CD4-positive, alpha-beta T cell treated with Interleukin-4 for 4 hours (primary cell): ENCODE measurements at places on chromosomes 16 and 17.

GRCh38 chr17:1154704-1155103 is 25.1 kb downstream of the ABR start:
- no peak for DNase-seq

GRCh38 chr17:13016881-13017654 is 759 bp downstream of the ELAC2 start:
- DNase-seq, result no peak

- DNase-seq, result peak; percentile 30
These were observed 64.2 kb downstream of the SPECC1 start for GRCh38 chr17:20073055-20073979.

- no peak for DNase-seq
These were observed 5.8 kb downstream of the PIPOX start for GRCh38 chr17:29048440-29049368.

DNA sequence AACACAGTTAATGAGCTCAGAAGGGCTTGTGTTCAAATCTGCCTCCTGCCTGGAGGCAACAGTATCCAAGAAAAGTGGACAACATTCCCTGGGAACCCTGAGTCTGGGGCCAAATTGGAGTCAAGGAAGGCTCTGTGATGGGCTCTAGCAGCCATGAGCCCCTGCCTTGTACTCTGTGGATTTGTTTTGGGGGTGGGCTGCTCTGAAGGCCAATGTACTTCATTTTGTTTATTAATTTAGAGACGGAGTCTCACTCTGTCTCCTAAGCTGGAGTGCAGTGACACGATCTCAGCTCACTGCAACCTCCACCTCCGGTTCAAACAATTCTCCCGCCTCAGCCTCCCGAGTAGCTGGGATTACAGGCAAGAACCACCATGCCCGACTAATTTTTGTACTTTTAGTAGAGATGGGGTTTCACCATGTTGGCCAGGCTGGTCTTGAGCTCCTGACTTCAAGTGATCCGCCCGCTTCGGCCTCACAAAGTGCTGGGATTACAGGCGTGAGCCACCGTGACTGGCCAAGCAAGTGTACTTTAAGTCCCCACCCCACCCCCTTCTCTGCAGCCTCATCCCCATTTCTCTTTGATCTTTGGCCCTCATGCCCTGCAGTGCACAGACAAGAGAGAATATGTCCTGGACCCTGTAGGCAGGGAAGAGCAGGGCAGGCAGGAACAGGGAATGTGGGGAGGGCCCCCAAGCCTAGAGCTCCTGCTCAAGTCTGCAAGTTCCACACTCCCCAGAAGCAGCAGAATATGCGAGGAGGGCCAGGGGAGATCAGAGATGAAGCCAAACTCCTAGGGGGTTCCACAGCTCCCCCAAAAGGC is 2.7 kb upstream of the GIP start:
- no peak for DNase-seq

GRCh38 chr17:8696426-8696825 is 48.2 kb downstream of the CCDC42 start:
- DNase-seq, result no peak

- no peak for DNase-seq
These were observed 9.4 kb downstream of the THRA start for GRCh38 chr17:40072040-40072734.

GRCh38 chr16:50573947-50574744 is 25.9 kb downstream of the NKD1 start:
- DNase-seq, result no peak

- DNase-seq, result no peak
These were observed 20.8 kb downstream of the ACTG1 start for GRCh38 chr17:81491761-81492160.

DNA sequence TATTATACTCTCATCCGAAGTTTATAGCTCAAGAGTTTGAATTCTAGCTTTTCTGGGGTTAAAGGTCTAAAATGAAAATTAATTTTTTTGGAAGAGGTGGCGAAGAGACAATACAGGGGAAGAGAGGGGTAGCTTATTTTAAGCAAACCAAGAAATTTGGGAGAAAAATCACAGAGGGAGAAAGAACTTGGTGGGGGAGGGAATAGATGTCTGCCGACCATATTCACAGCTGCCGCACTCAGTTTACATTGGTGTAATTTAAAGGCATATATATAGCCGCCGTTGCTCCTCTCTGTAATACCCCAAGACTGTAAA is 6.5 kb upstream of the ZFHX3 start:
- no peak for DNase-seq

- DNase-seq, result no peak
These were observed 190.9 kb downstream of the CCDC182 start for GRCh38 chr17:57553991-57554825.

GRCh38 chr17:77581480-77581879 is 377.0 kb upstream of the TNRC6C start:
- DNase-seq, result no peak

DNA sequence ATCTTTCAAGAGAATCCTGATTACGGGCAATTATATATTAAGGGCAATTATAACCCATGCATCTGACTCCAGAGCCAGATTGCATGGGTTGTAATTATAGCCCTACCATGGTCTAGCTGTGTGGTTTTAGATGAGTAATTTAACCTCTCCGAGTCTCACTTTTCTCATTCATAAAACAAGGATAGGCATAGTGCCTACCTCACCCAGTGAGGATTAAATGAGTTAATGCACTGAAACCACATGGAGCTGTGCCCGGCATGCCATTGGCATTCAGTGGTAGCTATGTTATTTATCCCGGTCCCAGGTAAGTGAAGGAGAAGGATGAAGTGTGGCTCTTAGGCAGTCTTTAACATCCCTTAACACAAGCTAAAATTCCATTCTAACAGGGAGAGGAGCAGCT is 6.3 kb downstream of the SNX20 start:
- DNase-seq, result no peak

- DNase-seq, result no peak
These were observed 2.3 kb downstream of the SALL1 start for GRCh38 chr16:51148678-51149228.
